ENCODE measurements at places on chromosomes 5 and 9.

- DNase-seq = no peak
Observed at GRCh38 chr9:69107771-69108170, 66.3 kb upstream of the TJP2 start.

DNA sequence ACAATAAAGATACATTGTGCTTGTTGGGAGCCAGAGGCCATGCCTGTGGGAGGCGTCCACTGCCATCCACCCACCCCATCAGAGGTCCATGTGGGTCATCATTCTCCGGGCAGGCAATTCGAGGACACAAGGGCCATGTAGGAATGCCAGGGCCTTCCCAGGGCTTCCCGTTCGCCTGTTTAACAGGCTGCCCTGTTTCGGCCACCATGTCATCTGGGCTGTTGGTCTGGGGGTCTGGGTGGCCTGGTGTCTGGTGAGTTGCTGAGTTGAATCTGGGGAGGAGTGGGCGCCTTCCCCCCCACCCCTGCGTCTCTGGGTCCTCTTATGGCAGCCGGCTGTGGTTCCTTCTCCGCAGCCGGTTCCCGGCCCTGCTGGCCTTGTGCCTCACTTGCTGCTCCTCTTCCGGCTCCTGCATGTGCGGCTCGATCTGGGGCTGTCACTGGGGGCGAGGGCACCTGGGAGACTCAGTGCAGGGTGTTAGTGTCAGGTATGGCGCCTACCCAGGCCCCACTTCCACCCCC is 117.4 kb downstream of the WNK2 start:
- DNase-seq = no peak

DNA sequence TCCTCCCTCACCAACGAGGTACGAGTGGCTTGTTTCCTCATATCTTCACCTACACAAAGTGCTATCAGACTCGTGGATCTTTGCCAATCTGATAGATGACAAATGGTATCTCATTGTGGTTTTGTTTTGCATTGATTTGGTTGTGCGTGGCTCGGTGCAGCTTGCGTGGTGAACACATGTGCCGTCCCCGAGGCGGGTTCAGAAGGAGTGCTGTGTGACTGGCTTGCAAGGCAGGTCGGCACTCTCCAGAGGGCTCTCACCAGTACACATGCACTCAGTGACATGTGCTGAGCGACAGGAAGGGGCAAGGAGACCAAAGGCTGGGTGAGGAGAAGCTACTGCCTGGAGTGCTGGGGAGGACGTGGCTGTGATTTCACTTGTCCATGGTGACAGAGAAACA is 95.3 kb upstream of the PITX1 start:
- DNase-seq = no peak

GRCh38 chr5:7078901-7079300 is 317.0 kb upstream of the ADCY2 start:
- no peak for DNase-seq

DNA sequence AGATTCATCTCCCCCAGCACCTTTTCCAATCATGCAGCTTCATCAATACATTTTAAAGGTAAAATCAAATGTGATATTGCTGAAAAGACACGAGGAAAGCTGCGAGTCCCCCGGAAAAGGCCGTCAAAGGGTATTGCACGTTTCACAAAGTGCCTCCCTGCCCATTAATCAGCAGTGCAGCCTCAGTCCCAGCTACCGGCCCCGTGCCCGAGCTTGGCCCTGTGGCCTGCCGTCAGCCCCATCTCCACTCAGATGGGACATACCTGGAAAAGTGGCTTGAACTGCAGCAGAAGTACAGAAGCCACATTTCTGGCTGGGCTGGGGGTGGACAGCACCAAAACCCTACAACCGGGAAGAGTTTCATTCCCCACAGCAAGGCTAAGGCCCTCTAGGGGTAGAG is 39.9 kb upstream of the EQTN start:
- DNase-seq = no peak

DNA sequence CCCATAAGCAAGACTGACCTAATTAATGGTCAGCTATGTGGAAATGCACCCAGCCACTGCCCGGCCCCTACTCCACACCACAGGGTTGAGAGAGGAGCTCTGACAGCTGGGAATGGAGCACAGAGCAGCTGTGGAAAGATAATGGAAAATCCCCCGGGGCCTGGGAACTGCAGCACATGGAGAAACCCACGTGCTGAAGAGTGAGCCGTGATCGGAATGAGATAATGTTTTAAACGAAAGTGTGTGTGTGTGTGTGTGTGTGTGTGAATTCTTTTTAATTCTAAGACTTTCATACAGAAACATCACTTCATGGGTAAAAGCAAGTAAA is 13.1 kb upstream of the SLC12A7 start:
- DNase-seq = peak; percentile 38
